ENCODE measurements at places on chromosomes 4 and X.
A peak's percentile ranks its signal among the peaks of the same experiment; 100 is the strongest.

GRCh38 chrX:65451663-65452062 lies 82.9 kb downstream of the LAS1L start:
- no peak for DNase-seq

DNA sequence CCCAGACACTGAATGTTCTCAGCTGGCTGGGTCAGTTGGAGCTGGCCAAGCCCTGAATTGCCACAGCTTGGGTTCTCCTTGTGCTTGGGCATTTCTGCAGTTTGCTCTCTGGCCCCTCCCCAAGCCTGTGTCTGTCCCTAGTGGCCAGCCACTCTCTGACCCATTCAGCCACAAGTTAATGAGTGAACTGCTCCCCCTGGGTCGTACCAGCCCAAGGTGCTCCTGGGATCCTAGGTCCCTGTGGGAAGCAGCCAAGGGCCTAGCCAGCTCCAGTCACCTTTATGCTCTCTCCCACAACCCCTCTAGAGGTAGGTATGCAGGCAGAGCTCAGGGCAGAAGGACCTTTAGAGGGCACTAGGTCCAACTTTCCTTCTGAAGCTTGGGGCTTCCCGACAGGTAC lies 51.5 kb downstream of the STARD8 start:
- no peak for DNase-seq

- no peak for DNase-seq
Measured at GRCh38 chr4:145493166-145493565, 11.5 kb downstream of the SMAD1 start.

- DNase-seq = no peak
Measured at GRCh38 chr4:147735413-147736301, 3.8 kb downstream of the ARHGAP10 start.

DNA sequence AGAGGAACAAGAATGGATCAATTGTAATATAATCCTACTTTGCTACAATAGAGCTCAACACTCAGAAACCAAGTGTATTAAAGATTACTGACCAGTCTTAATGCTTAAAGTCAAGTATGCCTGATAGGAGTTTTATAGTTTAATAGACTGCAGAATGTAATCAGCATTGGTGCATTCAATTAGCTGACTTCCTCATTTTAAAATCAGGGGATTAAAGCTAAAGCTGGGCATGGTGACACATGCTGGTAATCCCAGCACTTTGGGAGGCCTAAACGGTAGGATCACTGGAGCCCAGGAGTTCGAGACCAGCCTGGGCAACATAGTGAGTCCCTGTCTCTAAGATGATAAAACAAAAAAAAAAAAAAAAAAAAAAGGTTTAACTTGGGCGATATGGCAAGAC lies 10.8 kb downstream of the HNRNPDL start:
- no peak for DNase-seq

GRCh38 chr4:55468724-55469123 lies 73.0 kb downstream of the TMEM165 start:
- no peak for DNase-seq

GRCh38 chr4:48772556-48772955 lies 7.5 kb downstream of the FRYL start:
- DNase-seq = no peak

GRCh38 chr4:11881364-11881763 lies 452.7 kb upstream of the HS3ST1 start:
- DNase-seq = no peak

GRCh38 chr4:149754526-149754925 lies 61.1 kb downstream of the IQCM start:
- no peak for DNase-seq

GRCh38 chrX:17549107-17549651 lies 174.2 kb downstream of the NHS start:
- DNase-seq = peak; percentile 43

- DNase-seq = no peak
Measured at GRCh38 chr4:185800266-185800945, 11.6 kb downstream of the SORBS2 start.

DNA sequence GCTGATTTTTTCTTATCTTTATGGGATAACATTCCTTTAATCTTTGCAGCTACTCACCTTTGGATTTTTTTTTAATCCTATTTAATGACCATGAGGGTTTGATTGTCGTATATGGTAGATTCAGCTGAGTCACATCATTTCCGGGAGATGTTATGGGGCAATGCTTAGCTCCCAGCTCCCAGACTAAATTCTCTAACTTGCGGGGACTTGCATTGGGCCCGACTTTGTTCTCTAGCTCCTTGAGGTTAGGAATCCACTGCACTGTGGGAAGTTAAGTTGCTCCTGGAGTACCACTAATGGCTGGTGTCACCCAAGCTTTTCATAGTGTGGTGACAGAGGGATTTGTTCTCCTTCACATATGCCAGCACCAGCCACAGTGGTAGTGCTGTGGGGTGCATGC lies 287.4 kb downstream of the TECRL start:
- no peak for DNase-seq

- no peak for DNase-seq
Measured at GRCh38 chrX:111868726-111869638, 7.0 kb upstream of the TRPC5OS start.

- no peak for DNase-seq
Measured at GRCh38 chr4:71050809-71051208, 57.4 kb downstream of the DCK start.

DNA sequence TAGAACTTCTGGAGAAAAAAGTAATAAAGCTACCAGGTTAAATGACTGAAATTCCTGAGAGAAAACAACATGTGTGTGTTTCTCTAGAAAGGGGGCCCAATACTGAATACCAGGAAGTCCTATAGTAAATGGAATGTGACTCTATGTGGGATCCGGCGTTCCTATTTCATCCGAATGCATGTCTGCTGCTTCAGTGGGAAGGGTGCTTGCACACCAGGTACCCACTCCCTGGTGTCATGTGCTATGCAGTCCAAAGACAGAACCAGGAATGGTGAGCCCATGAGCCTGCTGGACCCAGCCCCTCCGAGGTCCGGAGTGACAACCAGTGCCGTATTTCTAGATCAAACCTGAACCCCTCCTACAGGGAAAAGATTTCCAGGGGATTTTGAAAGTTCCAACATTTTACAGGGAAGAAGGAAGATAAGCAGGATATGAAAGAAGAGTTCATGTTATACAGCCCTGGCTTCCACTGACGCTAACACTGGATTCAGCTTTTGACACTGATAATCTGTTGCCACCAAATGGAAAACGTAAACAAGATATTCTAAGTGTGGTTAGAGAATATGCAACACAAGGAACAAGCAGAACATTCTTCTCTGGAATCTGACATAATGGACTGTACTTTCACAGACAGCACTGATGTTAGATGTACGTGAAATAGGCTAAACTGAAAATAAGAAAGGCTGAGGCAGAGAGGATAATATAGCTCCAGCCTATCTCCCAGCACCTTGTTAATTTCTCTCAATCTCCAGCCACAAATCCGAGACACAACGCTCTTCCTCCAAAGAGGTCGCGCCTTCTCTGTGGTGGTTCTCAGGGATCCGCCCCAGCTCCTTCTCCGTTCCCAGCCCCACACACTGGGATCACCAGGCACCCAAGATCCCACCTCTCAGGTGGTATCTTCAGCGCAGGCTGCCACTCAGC lies 725 bp upstream of the CXCL1 start:
- no peak for DNase-seq

DNA sequence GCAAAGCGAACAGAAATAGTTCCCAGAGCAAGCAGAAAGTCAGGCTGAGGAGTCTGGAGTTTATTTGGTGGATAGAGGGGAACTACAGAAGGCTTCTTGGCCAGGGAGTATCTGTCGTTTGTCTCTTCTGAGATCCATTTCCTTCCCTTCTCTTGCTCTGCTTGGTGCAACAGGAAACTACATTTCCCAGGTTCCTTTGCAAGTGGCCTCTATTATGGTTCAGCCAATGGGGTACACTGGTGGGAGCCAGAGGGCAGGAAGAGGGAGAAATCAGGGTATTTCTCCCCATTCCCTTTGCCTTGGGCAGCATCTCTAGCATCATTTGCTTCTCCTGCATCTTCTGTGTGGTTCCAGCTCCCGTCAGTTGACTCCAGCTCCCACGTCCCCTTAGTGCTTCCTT lies 142.1 kb downstream of the BCOR start:
- DNase-seq = no peak

DNA sequence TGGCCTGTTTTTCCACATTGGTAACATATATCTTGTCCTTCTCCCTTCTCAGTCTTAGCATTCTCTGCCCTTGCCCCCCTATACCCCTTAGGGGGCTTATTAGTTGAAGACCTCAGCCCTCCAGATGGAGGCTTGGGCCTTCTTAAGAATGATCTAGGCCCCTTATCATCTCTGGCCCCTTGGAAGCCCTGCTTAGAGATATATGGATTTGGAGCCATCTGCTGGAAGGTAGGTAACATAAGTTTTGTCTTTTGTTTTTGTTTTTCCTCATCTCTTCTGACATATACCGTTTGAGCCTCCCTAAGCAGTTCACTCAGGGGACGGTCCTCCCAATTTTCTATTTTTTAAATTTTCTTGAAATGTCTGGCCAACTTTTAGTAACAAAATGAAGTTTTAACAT lies 48.3 kb upstream of the NAP1L2 start:
- DNase-seq = no peak

DNA sequence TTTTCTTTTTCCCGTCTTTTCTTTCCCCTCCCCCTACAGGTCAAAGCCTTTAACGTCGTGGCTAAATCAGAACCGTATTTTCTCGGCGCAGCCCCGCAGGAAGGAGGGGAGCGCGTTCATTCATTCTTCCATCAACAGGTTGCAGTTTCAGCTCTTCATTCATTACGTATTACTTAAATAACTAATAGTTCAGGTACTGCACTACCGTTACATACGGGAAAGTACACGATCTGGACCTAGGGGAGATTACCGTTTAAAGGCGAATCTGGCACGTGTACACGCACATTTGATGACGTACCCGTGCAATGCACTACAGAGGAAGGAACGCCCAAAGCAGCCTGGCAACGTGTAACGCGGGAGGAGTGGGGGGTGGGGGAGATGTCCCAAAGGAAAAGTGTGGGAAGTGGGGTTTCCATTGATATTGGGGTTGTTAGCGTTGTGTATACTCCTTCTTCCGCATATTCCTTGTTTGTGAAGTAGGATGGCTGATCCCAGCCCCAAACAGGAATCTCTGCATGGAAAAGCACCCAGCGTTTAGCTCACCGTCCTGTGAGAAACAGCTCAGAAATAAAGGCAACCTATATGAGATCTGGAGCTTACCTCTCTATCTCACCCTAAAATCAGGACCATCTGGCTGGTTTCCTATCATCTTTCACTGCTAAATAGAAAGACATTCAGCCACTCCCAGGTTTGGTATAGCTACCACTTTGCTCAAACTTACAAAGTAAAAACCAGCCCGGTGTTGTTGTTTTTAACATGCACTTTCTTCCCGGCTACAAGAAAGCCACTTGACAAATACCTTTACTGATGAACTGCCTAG lies 585 bp upstream of the SEC24D start:
- no peak for DNase-seq

- DNase-seq = no peak
Measured at GRCh38 chr4:10837151-10837550, 152.6 kb upstream of the CLNK start.

DNA sequence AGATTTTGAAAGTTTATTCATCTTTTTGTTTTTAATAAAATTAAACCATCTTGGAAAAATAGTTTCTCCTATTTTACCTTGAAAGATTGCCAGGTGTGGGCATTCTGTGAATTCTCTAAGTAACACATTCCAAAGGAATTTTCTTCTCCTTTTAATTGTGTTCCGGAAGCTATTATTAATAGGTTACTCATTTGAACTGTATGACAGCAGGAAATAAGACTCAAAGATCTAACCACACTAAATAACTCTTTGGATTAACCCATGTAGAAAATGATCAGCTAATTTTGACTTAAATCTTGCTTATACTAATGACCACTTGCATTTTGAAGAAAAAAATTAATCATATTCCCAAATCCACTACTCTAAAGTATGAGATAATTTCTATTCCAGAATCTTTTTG lies 17.6 kb upstream of the CCNI start:
- no peak for DNase-seq

GRCh38 chrX:110081740-110082139 lies 78.8 kb downstream of the TMEM164 start:
- no peak for DNase-seq

All from C1 segment of cervical spinal cord (tissue), 14 donors.